Progenitor cell of endocrine pancreas (in vitro differentiated cells): ENCODE measurements at places on chromosomes 4 and X. TPM values are rescaled to one million over a fixed set of nuclear protein-coding genes. Genes with fewer than 3 reads are reported as not detected.

DNA sequence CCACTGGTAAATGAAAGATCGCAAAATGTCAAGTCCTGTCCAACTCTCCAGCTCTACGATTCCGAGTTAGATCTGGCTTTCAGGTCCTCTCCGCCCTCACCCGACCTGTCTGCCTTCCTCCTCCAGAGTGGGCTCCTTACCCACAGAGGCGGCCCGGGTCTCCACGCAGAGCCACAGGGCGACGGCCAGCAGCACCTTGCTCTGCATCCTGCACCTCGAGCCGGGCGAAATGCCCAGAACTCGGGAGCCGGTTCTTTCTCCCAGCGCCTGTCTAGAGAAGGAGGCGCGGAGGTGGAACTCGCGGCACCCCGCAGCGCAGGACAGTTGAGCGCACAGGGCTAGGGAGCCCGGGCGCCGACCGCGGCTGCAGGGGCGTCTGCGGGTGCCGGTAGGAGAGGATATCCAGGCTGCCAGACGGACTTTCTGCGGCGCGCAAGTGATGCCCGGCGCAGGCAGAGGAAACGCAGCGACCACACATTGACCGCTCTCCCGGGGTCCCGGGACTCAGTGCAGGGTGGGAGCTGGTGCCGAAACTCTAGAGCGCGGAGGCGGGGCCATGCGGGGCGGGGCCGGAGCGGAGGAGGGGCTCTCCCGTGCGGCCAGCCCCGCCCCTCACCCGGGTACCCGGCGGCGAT lies at the start of gene KDR:
Gene KDR, minus strand, starts transcription at position 509 of the 635 bp plus-strand sequence. Its CDS starts 302 bp downstream, at position 207.
- DNase-seq, result peak; percentile 29

DNA sequence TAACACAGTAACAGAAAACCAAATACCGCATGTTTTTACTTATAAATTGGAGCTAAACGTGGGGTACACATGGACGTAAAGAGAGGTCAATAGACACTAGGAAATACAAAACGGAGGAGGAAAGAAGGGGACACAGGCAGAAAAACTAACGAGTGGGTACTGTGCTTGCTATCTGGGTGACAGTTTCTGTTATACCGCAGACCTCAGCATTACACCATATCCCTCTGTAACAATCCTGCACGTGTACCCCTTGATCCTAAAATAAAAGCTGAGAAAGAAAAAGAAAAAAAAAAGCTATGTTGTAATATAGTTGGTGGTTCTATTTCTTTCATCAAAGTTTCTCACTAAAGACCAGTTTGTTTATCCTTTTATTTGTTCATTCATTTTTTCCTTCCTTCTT lies 47.9 kb upstream of the UNC5C start:
- no peak for DNase-seq

- DNase-seq, result no peak
Observed at GRCh38 chrX:42748067-42748850, 29.7 kb downstream of the PPP1R2C start.

DNA sequence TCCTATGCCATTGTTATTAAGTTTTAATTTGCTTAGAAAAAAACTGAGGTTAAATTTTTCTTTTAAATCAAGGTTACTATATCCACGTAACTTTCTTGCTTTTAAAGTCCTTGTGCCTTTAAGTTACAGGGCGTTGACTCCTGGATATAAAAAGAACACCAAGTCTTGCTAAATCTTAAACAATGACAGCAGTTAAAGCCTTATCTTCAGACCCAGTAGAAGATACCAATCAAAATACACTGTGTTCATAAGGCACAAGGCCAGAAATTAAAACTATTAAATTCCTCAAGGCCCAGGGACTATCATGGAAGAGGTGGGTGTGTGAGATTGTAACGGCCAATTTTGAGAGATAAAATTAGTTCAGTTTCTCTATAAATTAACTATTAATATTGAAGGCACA lies 60.4 kb downstream of the PAGE2 start:
- no peak for DNase-seq

DNA sequence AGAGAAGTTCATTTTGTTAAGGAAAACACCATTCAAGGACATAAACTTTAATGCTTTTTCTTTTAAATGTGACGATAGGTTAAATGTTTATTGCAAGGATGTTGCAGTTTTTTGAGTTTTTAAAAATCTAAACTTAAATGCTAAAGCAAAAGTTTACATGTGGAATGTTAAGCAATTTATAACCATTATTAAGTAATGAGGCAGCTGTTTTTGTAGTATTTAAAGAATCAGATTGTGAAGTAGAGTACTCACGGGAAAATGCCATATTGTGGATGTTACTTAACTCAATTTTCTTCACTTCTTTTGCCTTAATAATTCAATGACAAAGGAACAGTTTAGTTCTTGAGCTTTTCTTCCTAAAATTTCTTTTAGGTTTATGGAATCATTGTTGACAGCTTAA lies 43.5 kb downstream of the UBE2K start:
- DNase-seq, result no peak

DNA sequence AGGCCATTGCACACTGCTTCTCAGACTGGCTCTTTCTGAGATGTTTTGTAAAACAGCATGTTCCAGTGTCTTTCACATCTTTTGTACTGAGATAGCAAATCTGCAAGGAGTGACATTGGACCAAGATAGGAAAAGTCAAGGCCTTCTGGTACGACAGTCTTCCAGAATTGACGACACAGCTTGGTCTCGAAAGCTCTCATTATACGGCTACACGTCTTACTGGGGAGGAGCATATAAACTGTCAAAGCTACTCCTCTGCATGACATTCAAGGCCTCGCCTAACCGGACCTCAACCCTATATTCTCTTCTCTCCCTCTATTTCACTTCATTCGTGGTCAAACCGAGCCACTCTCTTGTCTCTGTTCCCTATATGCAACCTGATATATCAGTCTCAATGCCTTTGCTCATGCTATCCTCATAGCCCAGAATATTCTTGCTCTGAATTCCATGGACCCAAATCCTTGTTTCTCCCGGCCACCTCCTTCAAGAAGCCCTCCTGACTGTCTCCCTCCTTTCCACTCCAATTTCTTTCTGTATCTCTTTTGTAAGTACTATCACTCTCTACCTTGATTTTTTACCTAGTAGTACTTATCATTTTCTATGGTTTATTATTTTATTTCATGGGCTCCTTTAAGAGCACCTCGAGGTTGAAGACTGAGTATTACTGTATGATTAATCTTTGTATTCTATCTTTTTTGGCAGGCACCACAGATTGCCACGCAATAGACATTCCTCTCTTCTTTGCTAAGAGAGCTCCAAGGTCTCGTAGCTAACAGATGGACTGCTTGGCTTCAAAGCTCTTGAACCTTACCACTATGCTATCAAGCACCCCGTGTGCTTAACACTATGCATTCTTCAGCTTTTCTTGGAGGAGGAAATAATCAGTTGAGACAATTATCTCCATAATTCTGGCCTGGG lies 35.1 kb downstream of the RBM47 start:
- DNase-seq, result no peak

DNA sequence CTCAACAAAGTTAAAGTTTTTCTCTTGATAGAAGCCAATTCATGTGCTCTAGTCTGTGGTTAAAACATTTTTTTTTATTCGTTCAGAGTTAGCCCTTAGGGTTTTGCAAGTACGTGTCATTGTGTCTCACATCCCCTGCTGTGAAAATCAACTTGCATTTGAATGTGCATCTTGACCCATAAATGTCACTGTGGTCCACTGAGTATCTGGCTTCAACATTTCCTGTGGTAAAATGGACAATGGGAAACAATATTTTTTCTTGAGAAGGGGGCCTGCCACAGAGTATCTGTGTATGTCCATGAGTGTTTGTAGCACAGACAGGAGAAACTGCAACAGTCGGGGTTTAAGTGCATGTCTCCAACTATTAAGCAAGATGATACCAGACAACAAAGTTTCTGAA lies 554.8 kb upstream of the TENM3 start:
- no peak for DNase-seq

AVPR2 gene
- not detected in 2 replicates for total RNA-seq

- no peak for DNase-seq
Observed at GRCh38 chr4:24210332-24210902, 320.6 kb upstream of the PPARGC1A start.

DOCK11 gene
- 5.8 TPM in 2 replicates for total RNA-seq

DNA sequence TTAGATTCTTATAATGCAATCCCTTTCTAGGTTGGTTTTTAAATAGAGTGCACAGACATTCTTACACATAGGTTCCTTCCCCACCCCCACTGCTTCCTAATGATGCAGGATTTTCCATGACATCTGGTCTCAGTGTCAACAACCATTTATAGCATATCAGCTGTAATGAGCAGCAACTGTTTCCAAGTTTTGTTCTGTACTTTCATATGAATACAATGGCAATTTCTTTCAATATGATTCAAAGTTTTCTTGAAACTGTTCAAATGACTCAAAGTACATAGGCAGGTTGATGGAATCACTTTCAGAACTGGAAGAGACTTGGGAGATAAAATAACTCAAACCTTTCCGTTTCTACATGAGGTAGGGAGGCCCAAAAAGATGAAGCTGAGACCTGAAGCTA lies 220.7 kb downstream of the CAMK2D start:
- no peak for DNase-seq

GRCh38 chr4:155072417-155072816 lies 136.0 kb upstream of the NPY2R start:
- DNase-seq, result no peak

- no peak for DNase-seq
Observed at GRCh38 chr4:169976951-169977350, 49.2 kb downstream of the MFAP3L start.

CPZ gene
- 0.19 and 0.29 TPM in 2 replicates for total RNA-seq

DNA sequence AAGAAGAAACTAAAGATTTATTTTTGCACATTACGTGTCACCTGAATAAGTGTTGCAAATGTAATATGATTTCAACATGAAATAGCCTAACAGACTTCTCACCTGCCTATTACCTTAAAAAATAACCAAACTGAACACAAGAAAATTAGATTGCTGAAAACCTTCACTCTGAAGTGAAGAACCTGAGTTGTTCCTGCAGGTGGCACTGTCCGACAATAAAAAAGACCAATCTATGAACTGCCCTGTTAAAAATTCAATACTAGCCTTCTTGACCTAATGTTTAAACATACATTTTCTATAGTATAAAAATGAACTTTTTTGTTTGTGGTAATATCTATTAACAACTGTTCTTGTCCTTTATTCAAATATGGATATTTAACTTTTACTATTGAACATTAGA lies 69.2 kb upstream of the PNPLA4 start:
- no peak for DNase-seq

- DNase-seq, result no peak
Observed at GRCh38 chr4:69032847-69033638, 63.2 kb upstream of the UGT2B7 start.

DNA sequence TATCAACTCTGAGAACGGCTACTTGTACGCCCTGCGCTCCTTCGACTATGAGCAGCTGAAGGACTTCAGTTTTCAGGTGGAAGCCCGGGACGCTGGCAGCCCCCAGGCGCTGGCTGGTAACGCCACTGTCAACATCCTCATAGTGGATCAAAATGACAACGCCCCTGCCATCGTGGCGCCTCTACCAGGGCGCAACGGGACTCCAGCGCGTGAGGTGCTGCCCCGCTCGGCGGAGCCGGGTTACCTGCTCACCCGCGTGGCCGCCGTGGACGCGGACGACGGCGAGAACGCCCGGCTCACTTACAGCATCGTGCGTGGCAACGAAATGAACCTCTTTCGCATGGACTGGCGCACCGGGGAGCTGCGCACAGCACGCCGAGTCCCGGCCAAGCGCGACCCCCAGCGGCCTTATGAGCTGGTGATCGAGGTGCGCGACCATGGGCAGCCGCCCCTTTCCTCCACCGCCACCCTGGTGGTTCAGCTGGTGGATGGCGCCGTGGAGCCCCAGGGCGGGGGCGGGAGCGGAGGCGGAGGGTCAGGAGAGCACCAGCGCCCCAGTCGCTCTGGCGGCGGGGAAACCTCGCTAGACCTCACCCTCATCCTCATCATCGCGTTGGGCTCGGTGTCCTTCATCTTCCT lies 2.7 kb downstream of the PCDH10 start:
- peak; percentile 49 for DNase-seq

ARR3 gene
- not detected in 2 replicates for total RNA-seq

DNA sequence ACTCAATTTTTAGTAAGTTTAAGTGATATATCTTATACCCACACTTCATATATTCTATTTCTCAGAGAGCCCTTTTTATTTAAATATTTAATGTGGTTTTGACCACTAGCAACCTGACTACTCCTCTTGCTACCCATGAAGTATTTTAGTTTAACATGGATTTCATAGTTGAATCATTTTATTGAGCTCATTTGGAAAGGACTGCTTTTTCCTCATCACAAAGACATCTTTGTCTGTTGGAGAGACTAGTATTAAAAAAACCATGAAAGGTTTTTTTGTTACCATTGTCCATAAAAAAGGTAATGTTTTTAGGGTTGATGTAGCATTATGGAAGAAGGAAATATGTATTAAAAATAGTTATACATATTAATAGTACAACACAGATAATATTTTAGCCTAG lies 139.5 kb downstream of the RAPGEF2 start:
- no peak for DNase-seq

- DNase-seq, result no peak
Observed at GRCh38 chr4:74021601-74022000, 16.9 kb downstream of the CXCL3 start.

DNA sequence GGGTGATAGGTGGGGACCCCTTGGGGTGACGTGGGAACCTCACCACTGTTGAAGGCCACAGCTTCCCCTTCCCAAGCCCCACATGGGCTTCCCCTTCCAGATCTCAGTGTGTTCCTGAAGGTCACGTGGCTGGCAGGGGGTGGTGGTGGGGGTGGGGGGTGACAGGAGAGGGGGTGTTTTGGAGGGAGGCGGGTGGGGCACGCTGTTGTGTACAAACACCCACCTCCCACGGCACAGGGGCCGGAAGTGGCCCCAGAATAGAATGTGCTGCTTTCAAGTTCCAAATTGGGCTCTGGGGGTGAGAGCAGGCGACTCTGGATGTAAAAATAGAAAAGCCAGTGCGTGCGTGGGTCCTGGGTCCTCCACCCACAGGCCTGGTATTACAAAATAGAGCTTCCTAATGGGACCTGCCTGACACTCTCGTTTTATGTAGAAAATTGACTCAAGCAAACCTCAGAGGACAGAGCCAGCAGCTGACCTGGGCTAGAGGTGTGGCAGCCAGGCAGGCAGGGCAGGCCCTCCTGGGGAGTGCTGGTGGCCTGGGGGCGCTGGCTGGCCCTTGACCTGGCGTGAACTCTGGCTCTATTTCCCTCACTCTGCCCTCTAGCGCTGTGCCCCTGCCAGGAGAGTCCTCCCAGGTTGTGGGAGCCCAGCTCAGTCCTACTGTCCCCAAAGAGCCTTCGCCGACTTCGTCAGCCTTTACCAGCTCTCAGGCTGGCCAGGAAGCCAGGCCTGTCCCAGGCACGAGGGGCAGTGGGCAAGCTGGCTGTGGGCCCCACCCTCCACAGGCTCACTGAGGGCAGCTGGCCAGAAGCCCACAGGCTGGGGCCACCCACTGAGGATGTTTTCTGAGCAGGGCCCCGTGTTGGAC lies 5.4 kb upstream of the SH3BP2 start:
- DNase-seq, result no peak

SSX1 gene
- total RNA-seq, result not detected in 2 replicates
